B cell (primary cell): ENCODE measurements at places on chromosomes 3 and 15. TPM values are rescaled to one million over a fixed set of nuclear protein-coding genes. Genes with fewer than 3 reads are reported as not detected.

The KIF15 gene
- 1.4 and 2.2 TPM in 2 replicates for total RNA-seq

The COLQ gene
- 1.9 TPM in 2 replicates for total RNA-seq

The GNB5 gene
- 142 and 156 TPM in 2 replicates for total RNA-seq

The LRRIQ4 gene
- total RNA-seq = 0.53 and 0.71 TPM in 2 replicates

GRCh38 chr3:184773283-184774186, 38.4 kb upstream of the VPS8 start:
- no peak overlapping the region for H3K27ac ChIP-seq
- DNase-seq = no peak
- no peaks in the 10 kb centered on the region for H3K4me1 ChIP-seq
- H3K4me3 ChIP-seq = no peak overlapping the region

DNA sequence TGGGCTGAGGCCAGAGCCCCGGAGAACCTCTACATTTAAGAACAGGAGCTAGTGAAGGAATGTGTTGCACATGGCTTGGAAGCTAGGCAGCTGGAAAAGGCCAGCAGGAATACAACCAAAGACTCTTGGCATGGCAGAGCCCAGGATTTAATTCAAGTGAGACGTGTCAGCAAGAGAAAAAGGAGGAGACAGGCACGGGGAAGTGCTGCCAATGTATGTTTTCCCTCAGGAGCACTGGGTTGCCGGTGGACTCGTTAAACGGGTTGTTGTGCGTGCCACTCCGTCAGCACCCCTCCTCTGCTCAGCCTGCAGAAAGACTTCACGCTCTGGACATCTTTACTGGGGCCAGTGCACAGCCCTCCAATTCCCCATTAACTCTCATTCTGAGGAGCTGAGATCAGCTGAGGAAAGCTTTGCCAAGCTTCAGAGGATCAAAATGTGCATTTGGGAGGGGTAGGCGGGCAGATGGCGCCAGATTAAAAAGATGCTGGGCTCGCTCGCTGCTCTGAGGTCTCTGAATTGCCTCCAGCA, 103.7 kb downstream of the PDZRN3 start:
- no peaks in the 10 kb centered on the region for H3K27me3 ChIP-seq
- DNase-seq = no peak
- no peak overlapping the region for H3K4me3 ChIP-seq
- H3K36me3 ChIP-seq = no peaks in the 10 kb centered on the region

GRCh38 chr3:38136393-38136776, 542 bp downstream of the ACAA1 start:
- H3K27me3 ChIP-seq = no peaks in the 10 kb centered on the region
- H3K27ac ChIP-seq = peak overlapping the region; percentile 85
- no peak for DNase-seq
- H3K4me1 ChIP-seq = peaks cover 49% of the 10 kb centered on the region
- peaks cover 38% of the 10 kb centered on the region for H3K36me3 ChIP-seq
- H3K4me3 ChIP-seq = peak overlapping the region; percentile 92

GRCh38 chr3:8642001-8642400, 2.6 kb downstream of the SSUH2 start:
- H3K4me1 ChIP-seq = no peaks in the 10 kb centered on the region
- no peaks in the 10 kb centered on the region for H3K27me3 ChIP-seq
- H3K4me3 ChIP-seq = no peak overlapping the region

DNA sequence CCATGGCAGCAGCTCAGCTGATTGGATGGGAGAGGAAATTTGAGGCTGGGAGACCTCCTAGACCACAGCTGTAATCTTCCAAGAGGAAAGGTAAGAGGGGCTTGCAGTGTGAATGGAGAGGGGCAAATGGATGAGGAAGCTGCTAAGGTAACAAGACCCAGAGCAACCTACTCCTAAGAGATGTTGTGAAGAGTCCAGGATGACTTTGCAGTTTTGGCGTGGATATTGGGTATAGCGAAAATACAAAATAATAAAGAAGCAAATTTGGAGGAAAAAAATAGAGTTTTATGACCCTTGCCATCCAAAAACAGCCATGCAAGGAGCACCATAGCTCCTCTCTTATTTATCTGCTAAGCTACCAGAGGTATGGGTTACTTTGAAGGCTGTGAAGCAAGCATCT, 186.6 kb downstream of the GREM1 start:
- no peak overlapping the region for H3K4me3 ChIP-seq
- peaks cover 46% of the 10 kb centered on the region for H3K4me1 ChIP-seq
- DNase-seq = no peak
- H3K36me3 ChIP-seq = no peaks in the 10 kb centered on the region
- no peaks in the 10 kb centered on the region for H3K27me3 ChIP-seq

DNA sequence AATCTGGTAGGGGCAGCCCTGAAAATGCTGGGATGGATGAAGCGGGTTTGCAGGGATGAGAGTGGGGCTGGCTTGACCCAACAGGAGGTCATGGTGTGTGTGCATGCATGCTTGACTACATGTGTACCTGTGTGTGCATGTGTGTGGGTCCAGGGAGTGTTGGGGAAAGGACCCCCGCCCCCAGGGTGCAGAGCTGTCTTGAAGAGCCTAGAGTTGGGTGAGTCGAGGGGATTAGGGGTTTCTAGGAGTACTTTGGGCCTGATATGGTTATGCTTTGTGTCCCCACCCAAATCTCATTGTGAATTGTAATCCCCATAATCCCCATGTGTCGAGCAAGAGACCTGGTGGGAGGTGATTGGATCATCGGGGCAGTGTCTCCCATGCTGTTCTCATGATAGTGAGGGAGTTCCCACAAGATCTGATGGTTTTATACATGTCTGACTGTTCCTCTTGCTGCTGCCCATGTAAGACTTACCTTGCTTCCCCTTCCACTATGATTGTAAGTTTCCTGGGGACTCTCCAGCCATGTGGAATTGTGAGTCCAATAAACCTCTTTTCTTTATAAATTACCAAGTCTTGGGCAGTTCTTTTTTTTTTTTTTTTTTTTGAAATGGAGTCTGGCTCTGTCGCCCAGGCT, 5.2 kb upstream of the LCTL start:
- peaks cover 6% of the 10 kb centered on the region for H3K4me1 ChIP-seq
- H3K27ac ChIP-seq = no peak overlapping the region
- no peak for DNase-seq
- no peaks in the 10 kb centered on the region for H3K36me3 ChIP-seq
- no peaks in the 10 kb centered on the region for H3K27me3 ChIP-seq
- no peak overlapping the region for H3K4me3 ChIP-seq

DNA sequence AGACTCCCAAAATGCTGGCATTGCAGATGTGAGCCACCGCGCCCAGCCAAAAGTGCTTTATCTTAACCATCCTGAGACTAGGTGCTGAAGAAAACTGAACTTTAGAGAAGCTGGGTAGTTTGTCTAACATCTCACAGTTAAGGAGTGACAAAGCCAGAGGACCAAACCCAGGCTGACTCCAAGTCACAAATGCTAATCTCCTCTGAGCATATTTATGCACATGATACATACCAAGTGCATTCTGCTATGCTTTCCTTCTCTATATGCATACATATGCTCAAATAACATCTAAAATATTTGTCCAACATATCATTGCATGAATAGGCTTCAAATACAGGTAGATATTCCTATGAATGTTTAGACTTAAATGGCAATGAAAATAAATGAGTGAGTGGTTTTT, 256.9 kb downstream of the CTNNB1 start:
- H3K36me3 ChIP-seq = no peaks in the 10 kb centered on the region
- no peak for DNase-seq
- no peak overlapping the region for H3K4me3 ChIP-seq
- H3K4me1 ChIP-seq = no peaks in the 10 kb centered on the region
- no peak overlapping the region for H3K27ac ChIP-seq

DNA sequence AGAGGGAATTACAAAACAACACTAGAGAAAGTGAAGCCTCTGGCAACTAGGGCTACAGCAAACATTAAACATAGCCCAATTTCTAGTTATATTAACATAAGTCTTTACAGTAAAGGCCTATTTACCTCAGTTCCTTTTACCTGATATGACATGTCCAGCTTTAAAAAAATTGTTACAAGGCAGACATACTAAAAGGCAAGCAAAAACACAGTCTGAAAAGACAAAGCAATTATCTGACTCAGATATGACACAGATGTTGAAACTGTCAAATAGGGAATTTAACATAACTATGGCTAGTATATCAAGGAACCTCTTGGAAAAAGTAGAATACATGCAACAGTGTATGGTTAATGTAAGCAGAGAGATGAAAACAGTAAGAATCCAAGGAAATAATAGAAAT, 238.6 kb downstream of the RAP2B start:
- peaks cover 7% of the 10 kb centered on the region for H3K4me1 ChIP-seq
- DNase-seq = no peak
- H3K27me3 ChIP-seq = no peaks in the 10 kb centered on the region
- H3K36me3 ChIP-seq = no peaks in the 10 kb centered on the region
- no peak overlapping the region for H3K27ac ChIP-seq

GRCh38 chr15:92633001-92633400, 22.6 kb downstream of the FAM174B start:
- no peaks in the 10 kb centered on the region for H3K4me1 ChIP-seq
- H3K36me3 ChIP-seq = no peaks in the 10 kb centered on the region
- no peak overlapping the region for H3K4me3 ChIP-seq
- H3K27ac ChIP-seq = no peak overlapping the region

DNA sequence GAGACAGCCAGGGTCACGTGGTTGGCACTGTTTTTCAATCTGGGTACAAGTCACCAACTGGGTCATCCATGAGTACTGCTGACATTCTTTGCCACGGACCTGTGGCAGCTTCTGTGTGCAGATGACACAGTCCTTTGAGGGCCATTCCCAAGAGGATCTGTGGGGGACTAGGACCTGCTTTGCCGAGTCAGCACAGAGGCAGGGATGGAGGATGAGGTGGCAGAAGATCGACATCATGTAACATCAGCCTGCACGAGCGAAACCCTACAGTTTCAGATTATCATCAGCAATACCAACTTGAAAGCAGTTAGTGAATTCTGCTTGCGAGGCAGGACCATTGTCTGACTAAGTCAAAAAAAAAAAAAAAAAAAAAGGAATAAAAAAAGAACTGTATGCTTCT, 227.7 kb downstream of the FOXP1 start:
- no peak for DNase-seq
- peaks cover 7% of the 10 kb centered on the region for H3K36me3 ChIP-seq
- H3K4me1 ChIP-seq = peaks cover 58% of the 10 kb centered on the region
- H3K27ac ChIP-seq = peak overlapping the region; percentile 37
